Mucosa of descending colon (tissue), 3 donors: ENCODE measurements at places on chromosomes 1 and 21. TPM values are rescaled to one million over a fixed set of nuclear protein-coding genes. Genes with fewer than 3 reads are reported as not detected.

The C1orf87 gene
- not detected for total RNA-seq

The CD1E gene
- total RNA-seq: not detected

The TOR1AIP2 gene
- total RNA-seq: 72.9 TPM

The AADACL3 gene
- total RNA-seq: not detected

The TSTD1 gene
- 105 TPM for total RNA-seq

The UTS2 gene
- total RNA-seq: not detected

The CFHR3 gene
- total RNA-seq: not detected

The TCHHL1 gene
- total RNA-seq: not detected

The FCMR gene
- 4.6 TPM for total RNA-seq

The ZNF670 gene
- 2.3 TPM for total RNA-seq

The FMOD gene
- 45.7 TPM for total RNA-seq

The AMPD1 gene
- total RNA-seq: 2.0 TPM

The ARHGAP30 gene
- 3.8 TPM for total RNA-seq

The RGS8 gene
- total RNA-seq: not detected

The SGIP1 gene
- 0.93 TPM for total RNA-seq

The OR2T27 gene
- not detected for total RNA-seq

The F13B gene
- not detected for total RNA-seq

The SLAMF7 gene
- 12.7 TPM for total RNA-seq

The IGFN1 gene
- 0.03 TPM for total RNA-seq

The CD5L gene
- 0.22 TPM for total RNA-seq

The PLA2G2C gene
- total RNA-seq: 0.55 TPM
